ENCODE measurements at places on chromosomes 12 and 14.

- DNase-seq, result no peak
These were observed 53.9 kb downstream of the TMX1 start for GRCh38 chr14:51293912-51294389.

DNA sequence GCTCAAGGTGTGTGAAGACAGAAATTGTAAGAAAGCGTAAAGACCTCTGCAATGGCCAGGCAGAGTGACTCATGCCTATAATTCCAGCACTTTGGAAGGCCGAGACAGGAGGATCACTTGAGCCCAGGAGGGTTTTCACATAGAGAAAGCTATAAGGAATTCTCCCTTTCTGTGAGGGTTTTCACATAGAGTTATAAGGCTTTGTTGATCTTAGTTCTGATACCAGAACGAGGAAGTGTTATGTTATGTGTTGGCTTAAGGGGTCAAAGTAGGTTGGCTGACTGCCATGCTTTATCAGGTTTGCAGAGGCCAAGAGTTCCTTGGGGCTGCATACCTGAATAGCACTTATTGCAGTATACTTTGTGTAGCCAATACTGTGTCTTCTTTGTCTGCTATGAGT, 139.1 kb downstream of the ERC1 start:
- peak; percentile 15 for DNase-seq

DNA sequence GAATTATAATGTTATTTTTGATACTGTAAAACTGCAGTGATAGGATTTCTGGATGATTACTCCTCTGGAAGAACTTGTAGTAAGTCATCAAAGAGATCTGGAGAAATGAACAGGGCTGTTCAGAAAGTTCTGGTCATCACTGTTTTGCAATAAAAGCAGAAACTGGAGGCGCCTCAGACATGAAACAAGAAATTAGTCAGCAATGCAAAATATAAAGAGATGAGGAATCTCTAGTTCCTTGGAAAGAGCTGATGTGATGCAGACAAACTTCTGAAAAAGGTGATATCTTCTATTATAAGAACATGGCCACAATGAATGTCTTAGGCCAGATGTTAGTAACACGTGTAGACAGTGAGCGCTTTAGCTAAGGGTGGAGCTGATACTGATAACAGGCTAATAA, 9.5 kb downstream of the ACIN1 start:
- DNase-seq, result no peak

- no peak for DNase-seq
These were observed 10.2 kb upstream of the CCER1 start for GRCh38 chr12:90965204-90965603.

- DNase-seq, result no peak
These were observed 161.3 kb downstream of the CPNE8 start for GRCh38 chr12:38744041-38744440.

- no peak for DNase-seq
These were observed 262.4 kb upstream of the RMST start for GRCh38 chr12:97200181-97200580.

DNA sequence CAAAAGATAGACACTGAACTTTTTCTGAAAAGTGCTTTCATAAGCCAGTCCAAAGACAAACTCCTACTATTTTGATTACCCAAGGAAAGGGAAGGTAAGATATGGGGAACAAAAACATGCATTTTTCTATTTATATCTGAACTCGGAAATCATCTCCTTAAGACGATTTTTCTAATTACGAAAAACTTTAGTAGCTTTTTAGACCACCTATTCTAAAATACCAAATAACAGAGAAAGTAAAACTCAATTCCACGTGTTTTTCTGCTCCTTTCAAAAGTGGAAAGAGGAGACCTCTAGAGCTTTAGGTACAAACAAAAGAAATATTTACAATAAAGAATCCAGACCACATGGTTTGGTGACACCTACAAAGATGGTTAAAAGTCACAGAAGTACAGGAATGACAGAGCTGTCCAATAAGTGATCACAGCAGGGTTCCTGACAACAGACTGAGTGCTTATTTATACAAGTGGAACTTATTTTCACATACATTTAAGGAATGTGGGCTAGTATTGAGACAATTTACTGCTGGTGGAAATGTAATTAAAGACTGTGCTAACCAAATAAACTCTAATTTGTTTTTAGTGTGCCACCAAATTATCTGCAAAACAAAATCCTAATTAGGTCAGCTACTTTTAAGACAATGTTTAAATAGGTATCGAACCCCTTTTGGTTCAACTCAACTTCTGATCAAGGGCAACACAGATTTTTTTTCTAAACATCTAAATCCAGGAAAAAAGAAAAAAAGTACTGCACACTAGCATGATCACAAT, 2.4 kb downstream of the LRIG3 start:
- DNase-seq, result peak; percentile 34

DNA sequence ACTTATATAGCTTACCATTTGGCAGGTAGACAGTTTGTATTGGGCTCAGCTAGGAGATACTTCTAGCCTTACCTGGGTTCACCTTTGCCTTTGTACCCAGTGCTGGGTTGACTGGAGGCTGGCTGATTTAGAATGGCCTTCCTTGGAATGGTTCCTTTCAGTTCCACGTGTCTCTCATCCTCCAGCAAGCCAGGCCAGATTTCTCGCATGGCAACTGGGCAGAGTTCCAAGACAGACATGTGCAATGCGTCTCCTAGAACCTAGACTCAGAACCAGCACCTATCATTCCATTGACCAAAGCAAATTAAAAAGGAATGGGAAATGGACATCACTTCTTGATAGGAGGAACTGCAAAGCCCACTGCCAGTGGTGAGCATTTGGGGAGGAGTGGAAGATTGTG, 79.1 kb upstream of the BDKRB2 start:
- no peak for DNase-seq

DNA sequence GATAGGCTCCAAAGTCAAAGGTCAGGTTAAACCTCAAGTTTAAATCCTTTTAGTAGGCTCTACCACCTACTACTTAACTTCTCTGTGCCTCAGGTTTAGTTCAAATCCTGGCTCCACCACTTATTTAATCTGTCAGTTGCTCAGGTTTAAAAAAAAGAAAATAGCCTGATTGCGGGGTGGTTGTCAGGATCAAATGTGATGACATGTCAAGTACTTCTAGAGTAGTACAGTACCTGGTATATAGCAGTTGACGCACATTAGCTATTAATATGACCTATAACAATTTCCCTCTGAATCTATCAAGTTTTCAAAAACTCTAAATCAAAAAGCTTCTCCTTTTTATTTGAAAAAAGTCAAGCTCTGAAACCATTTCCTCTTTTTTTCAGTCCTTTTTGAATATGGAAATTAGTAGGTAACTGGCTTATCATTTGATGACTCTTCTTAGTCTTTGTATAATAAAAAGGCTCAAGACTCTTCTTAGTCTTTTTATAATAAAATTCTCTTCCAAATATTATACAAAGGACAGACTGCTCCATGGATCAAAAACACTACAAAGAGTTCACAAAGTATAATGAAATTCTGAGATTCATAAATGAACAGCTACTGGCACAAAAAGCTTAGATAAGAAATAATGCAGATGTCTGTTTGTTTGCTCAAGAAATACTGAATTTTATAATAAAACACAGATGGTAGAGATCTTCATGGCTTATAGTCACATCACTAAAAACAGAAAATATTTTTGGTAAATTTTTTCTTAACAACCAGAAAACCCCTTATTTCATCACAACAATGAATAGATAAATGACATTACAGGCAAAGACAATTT, 5.0 kb downstream of the OSBPL8 start:
- DNase-seq, result no peak

- DNase-seq, result no peak
These were observed 57.8 kb downstream of the SLC25A21 start for GRCh38 chr14:37114559-37114958.

GRCh38 chr14:27253966-27254365, 656.1 kb upstream of the NOVA1 start:
- no peak for DNase-seq

DNA sequence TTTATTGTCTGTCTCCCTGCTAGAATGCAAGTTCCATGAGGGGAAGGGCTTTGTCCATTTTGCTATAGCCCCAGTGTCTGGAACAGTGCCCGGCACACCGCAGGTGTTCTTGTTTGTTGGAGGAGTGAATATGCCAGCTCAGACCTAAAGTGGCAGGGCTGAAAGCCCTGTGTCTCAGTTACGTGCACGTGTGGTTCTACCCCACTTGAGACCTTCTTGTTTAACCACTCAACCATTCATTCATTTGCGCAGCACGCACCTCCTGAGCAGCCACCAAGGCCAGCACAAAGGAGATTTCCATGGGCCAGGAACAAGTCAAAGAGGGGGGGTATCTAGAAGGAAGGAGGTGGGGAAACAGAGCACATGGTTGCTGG, 338.0 kb upstream of the FKBP4 start:
- no peak for DNase-seq

- no peak for DNase-seq
These were observed 18.8 kb downstream of the KNTC1 start for GRCh38 chr12:122545855-122546254.

- no peak for DNase-seq
These were observed 2.2 kb downstream of the ANGEL1 start for GRCh38 chr14:76810525-76810924.

DNA sequence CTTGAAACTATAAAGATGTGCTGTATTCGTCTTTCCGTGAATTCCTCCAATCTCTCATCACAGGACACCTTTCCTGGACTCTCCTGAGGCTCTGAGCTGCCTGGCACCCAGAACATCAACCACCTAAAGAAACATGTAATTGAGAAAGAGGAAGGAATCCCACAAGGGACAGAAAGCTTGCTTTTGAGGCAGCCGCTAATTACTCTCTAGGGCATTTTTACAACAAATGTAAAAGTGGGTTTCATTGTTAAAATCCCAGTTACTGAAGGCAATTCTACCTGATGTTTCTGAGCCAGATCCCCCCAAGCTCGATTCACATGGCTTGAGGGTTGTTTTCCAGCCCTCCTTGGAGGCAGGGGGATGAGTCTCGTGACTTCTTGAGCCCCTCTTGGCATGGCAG, 238.5 kb upstream of the LHX5 start:
- DNase-seq, result no peak

DNA sequence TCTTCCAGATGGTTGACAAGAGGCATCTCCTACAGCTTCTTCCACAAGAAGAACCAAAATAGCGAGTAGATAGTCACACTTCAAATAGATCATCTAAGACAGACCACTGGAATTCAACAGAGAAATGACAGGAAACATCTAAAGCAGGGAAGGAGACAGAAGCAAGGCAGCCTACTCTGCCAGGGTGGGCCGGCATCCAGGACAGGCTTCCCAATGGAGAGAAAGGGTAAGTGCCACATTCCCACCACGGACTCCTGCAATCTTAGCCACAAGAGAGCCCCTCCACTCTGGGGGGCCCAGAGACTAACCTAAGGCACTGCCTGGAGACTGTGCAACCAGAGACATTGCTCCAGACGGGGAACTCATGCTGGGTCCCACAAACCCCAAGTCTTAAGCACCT, 154.5 kb downstream of the NDUFA12 start:
- DNase-seq, result no peak

DNA sequence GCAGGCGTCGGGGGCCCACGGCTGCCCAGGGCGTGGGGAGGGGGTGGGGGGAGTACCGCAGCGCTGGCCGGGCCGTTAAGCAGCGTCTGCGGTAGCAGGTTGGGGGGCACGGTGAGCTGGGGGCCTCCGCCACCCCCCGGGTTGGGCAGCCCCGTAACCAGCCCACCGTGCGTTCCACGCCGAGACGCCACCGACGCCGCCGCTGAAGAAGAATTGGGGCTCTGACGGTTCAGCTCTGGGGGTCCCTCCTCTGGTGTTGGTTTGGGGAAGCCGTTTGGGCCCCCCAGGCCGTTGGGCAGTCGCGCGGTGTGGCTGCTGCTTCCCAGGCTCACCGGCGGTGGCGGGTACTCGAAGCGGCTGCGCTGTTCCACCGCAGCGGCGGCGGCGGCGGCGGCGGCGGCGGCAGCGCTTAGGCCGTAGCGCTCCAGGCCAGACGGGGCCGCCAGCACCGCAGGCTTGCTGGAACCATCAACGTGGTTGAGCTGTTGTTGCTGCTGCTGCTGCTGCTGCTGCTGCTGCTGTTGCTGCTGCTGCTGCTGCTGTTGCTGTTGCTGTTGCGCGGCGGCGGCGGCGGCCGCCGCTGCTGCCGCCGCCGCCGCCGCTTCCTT, 1.5 kb downstream of the IRF2BPL start:
- DNase-seq, result peak; percentile 75

GRCh38 chr14:54116972-54117371, 160.3 kb upstream of the BMP4 start:
- peak; percentile 91 for DNase-seq

DNA sequence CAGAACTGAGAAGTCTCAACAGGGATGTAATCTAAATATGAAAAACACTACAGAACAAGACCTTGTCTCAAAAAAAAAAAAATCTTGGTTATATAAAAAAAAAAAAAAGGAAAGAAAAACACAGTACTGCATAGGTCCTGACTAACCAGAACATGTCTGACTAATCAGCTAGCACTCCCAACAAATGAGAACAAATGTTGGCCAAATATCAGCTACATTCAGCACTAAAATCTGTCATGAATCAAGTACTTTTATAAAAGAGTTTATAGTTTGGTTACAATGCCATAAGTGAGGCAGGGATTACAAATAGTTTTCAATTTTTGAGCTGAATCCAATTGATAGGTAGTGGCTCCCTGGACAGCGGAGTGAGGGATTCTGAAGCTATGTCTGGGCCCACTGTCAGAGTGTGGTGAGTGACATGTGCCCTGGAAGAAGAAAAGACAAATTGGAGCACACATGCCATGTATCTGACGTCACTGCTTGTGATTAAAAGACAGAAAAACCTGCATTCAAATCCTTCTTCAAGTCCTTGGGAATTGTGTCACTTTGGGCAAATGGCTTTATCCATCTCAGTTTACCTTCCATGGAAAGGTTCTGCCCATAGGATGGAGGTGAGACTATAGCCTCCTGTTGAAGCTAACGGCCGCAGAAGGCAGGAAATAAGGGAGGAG, 5.6 kb upstream of the FAM234B start:
- DNase-seq, result peak; percentile 56

DNA sequence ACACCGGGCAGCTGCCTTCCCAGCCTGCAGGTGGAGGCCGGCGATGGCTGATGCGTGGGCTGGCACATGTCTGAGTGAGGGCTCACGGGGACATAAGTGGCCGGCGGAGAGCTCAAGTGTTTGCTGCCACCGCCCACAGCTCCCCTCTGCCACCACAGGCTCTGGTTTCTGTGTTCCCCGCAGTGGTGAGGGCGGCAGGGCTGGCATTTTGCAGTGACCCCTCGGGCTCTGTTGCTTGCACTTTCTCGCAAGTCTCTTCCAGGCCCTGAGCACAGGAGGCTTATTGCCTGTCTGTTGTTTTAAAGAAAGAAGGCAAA, 271.0 kb upstream of the RTL1 start:
- no peak for DNase-seq

GRCh38 chr12:129200576-129200975, 347.3 kb downstream of the GLT1D1 start:
- DNase-seq, result no peak

DNA sequence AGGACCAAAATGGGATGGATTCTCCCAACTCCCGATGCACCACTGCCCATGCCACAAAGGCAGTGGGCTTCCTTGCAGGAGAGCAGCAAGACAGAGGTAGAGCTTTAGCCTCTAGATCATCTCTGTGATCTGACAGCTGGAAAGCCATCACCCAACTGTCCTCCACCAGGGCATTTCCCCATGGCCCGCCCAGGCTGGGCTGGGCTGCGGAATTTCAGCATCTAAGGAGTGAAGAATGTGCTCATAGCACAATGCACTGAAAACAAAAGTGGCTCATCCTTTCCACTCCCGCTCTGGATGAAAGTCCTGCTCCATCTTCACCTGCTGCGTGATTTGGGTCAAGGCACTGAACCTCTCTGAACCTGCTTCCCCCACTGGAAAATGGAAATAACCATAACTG, 5.6 kb downstream of the SYNE3 start:
- DNase-seq, result no peak

- DNase-seq, result no peak
These were observed 167.1 kb downstream of the CRADD start for GRCh38 chr12:93844164-93844784.

GRCh38 chr12:116194935-116195431, 82.5 kb downstream of the MED13L start:
- DNase-seq, result no peak

Measured in ELR (cell line).